ENCODE measurements at places on chromosomes 1 and 21.

DNA sequence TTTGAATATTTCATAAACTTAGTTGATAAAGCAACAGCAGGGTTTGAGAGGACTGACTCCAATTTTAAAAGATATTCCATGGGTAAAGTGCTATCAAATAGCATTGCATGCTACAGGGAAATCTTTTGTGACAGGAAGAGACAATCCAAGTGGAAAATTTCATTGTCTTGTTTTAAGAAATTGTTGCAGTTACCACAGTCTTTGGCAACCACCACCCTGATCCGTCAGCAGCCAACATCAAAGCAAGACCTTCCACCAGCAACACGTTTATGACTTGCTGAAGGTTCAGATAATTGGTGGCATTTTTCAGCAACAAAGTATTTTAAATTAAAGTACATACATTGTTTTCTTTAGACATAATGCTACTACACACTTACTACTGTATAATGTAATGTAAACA, 47.8 kb downstream of the ADGRL4 start:
- no peak for DNase-seq

GRCh38 chr1:182770232-182770631, 19.3 kb upstream of the NPL start:
- no peak for DNase-seq

GRCh38 chr1:90402893-90403849, 313.9 kb downstream of the BARHL2 start:
- no peak for DNase-seq

GRCh38 chr1:110135246-110135645, 15.0 kb upstream of the SLC6A17 start:
- DNase-seq = no peak

Measured in left renal cortex interstitium (tissue), 4 donors.